AG09319 (cell line): ENCODE measurements at places on chromosomes 6 and 20.

DNA sequence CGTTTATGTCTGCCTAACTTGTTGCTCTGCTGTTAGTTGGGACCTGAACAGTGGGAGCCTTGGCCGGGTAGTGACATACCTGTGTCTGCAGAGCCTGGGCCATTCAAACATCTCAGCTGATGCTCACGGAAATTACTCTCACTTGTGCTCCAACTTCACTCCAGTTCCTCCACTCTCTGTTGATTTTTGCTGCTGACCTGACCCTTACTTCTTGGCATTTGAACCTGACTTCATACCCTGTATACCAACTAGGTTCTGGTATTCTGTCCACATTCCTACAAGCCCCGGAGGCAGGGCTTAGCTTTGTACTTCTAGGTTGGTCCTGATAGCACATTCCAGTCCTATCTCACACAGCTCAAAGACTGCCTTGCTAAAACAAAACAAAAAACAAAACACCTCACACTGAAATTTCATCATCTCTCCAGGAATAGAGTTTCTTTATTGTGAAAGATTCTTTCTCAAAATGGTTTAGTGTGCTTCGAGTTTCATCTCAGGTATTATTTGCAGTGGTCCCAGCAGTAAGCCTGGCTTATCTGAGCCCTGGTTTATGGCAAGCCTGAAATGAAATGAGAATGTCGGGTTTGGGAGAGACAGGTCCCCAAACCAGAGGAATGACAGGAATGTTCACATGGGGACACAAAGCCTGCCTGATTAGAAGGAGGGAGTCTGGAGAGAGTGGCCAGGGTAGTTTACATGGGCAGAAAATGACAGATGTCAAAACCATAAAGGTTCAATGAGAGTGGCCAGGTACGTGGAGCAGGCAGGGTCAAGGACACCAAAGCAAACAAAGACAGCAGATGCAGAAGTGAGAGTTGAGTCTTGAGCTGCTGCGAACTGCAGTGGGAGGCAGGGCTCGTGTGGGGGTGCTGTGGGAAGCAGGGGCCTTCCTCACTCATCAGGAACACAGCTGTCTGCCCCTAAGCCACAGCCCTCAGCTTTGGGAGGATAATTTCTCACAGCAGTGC is 174.2 kb upstream of the HDAC2 start:
- DNase-seq: no peak

- DNase-seq: no peak
These were observed 751.0 kb downstream of the CD109 start for GRCh38 chr6:74447013-74447412.

DNA sequence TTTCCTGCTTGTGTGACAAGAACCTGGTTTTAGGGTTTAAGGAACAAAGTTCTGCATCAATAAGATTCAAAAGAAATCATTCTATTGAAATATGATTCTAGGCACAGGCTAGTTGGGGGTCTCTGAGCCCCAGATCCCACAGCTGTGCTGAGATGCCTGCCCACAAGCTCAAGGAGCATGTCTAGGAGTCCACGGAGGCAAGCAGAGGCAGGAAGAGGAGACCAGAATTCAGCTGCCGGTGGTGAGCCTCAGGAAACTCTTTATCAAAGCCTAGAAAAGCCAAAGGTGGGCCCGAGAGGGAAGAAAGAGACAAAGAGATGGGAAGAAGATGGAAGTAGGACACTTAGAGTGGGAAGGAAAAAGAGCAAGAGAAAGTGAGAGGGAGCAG is 40.7 kb upstream of the DDR1 start:
- DNase-seq: no peak

DNA sequence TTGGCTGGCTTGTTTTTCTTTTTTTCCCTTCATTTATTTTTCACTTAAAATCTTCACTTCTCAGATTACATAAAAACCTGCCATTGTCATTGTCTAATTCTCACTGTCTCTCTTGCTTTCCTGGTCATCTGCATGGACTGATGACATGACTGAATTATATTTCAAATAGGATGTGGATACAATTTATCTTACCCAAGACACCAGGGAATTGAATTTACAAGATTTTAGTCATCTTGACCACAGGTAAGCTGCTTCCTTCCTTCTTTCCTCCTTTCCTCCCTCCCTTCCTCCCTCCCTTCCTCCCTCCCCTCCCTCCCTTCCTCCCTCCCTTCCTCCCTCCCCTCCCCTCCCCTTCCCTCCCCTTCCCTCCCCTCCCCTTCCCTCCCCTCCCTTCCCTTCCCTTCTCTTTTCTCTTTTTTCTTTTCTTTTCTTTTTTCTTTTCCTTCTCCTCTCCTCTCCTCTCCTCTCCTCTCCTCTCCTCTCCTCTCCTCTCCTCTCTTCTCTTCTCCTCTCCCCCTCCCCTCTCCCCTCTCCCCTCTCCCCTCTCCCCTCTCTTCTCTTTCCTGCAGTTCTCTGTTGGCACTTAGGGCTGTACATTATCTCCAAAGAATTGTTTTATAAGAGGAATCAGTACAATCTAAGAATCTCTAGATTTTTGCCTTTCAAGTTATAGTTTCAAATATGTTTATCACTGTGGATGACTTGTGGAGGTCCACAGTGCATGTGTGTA is 171.5 kb downstream of the CARMIL1 start:
- no peak for DNase-seq

DNA sequence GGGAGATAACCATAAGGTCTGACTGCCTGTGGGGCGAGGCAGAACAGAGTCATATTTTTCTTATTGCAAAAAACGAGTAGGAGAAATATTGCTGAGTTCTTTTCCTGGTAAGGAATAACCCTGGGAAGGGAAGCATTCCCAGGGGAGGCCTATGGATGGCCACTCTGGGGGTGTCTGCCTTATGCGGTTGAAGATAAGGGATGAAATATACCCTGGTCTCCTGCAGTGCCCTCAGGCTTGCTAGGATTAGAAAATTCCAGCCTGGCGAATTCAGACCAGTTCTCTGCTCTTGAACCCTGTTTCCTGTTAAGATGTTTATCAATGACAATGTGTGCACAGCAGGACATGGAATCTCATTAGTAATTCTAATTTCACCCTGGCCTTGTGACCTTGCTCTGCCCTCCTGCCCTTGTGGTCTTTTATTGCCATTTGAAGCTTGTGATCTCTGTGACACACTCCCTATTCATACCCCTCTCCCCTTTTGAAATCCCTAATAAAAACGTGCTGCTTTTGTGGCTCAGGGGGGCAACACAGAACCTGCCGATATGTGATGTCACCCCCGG is 491.1 kb upstream of the EYS start:
- no peak for DNase-seq

- no peak for DNase-seq
These were observed 26.2 kb downstream of the PSMF1 start for GRCh38 chr20:1144401-1145172.

GRCh38 chr6:57038906-57039305 is 7.6 kb upstream of the KIAA1586 start:
- no peak for DNase-seq

GRCh38 chr20:47674686-47675085 is 110.6 kb downstream of the SULF2 start:
- no peak for DNase-seq

DNA sequence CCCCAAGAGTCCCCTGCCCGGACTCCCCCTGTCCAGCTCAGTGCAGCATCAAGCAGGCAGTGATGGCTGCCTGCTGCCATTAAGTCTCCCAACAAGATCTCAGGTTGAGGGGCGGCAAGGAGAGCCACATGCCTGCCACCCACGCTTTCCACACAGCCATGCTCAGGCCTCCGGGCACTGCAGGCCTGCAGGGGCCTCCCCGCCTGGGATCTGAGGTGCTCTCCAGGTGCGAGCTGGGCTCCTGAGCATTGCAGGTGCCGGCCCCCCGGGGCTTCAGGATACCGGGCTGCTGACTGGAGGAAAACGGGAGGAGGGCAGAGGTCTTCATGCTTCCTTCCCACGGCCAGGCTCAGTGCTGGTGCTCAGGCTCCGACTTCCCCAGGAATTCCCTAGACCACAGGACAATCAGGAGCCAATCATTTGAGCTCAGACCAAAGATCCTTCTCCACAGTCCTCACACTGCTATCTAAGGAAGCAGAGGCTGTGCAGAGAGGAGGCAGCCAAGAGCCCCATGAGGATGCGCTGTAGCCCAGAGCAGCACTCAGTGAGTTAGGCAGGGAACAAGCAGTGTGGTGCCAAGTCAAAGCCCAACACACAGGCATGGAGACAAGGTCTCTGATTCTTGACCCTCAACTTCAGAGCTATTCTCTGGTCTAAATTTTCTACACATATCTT is 52.7 kb downstream of the PYGB start:
- no peak for DNase-seq

- no peak for DNase-seq
These were observed 39.2 kb upstream of the CDKN1A start for GRCh38 chr6:36639171-36639808.

GRCh38 chr6:161557333-161558107 is 283.7 kb upstream of the AGPAT4 start:
- DNase-seq: no peak

- DNase-seq: no peak
These were observed 156.1 kb upstream of the CITED2 start for GRCh38 chr6:139530561-139530960.

DNA sequence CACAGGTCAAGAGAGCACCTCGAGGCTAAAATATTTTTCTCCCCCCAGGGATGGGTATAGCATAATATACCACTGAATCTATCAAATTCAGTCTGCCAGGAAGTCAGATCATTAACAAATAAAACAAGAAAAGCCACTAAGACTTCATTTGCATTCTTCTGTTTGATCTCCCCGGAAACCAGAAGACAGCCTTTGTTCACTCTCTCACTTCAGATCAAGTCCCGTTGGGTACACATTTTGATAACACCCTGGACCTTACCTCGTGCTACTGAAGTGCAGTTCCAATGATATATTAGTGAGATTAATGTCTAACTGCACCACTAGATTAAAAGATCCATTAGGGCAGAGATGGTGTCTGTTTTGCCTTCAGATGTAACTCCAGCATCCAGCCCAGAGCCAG is 157.7 kb upstream of the B3GAT2 start:
- DNase-seq: no peak

DNA sequence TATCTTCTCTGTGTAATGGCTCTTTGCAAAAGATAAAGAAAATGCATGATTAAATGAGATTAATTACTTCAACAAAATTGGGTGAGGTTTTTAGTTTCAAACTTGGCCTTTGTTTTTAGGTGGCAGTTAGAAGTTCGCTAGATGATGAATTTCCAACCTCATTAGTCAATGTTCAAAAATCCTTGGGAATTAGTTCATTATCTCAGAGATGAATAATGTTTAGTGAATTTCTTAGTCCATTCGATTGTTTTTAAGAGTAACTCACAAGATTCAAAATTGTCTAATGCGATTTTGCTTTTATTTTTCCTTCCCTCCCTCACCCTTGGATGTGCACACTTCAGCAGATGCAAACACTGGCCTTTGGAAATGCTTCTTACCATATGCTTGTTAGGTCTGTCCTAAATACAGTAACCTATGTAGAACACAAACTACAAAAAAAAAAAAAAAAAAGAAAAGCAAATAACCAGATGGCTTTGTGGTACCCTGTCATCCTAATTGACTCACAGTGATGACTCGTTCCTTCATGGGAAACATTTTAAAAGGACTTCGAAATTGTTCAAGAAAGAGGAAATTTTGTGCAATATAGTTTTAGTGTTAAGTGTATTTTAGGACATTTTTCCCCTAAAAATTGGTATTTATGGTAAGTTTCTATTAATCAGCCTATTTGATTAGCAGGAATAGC is 66.7 kb downstream of the FAM229B start:
- DNase-seq: no peak

- no peak for DNase-seq
These were observed 90.5 kb upstream of the HEY2 start for GRCh38 chr6:125658759-125659431.

- DNase-seq: no peak
These were observed 78.8 kb downstream of the FOXF2 start for GRCh38 chr6:1468126-1468525.

DNA sequence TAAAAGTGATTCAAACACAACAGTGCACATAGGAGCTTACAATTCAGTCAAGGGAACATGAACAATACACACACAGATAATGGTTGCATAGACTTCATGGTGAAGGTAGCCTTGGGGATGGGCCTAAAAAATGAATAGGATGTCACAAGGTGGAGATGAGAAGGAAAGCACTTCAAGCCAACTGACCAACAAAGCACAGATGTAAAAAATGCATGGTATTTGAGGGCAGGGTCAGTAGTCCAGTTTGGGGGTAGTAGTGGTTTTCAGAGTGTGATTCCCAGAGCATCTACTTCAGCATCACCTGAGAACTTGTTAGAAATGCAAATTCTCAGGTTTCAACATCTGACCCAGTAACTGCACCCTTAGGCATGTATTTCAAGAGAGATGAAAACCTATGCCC is 88.9 kb downstream of the PERP start:
- DNase-seq: no peak

DNA sequence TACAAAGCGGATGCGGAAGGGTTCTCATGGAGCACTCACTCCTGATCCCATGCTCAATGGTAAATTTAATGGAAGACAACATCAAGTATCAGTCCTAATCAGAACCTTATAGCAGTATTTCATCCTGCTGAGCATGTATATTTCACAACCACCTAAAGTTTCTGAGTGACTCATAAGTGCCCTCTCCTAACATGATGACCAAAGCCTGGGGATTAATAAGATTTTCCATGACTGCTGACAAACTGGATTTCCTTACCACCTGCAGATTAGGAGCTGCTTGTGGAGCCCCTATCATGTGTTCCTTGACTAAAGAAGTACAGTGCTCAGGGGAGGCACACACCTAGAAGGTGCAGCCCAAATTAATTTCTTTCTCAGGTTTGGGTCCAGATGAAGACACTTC is 112.8 kb downstream of the INSM1 start:
- DNase-seq: peak; percentile 56

DNA sequence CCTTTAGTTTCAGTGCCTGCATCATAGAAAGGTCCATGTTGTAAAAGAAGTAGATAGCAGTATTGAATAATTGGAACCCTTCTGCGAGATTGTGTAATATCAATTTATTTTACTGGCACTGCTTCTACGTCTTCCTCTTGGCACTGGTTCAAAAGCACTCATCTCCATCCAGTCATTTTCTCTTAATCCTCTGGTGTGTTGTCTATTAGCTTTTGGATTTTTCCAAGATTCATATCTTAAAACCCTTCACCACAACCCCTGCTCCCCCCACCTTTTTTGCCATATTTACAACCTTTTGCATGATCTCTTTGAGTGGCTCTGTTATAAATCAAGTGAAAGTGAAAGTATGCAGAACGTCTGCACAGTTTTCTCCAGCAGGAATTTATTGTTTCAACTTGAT is 76.6 kb upstream of the HSF2 start:
- peak; percentile 2 for DNase-seq

DNA sequence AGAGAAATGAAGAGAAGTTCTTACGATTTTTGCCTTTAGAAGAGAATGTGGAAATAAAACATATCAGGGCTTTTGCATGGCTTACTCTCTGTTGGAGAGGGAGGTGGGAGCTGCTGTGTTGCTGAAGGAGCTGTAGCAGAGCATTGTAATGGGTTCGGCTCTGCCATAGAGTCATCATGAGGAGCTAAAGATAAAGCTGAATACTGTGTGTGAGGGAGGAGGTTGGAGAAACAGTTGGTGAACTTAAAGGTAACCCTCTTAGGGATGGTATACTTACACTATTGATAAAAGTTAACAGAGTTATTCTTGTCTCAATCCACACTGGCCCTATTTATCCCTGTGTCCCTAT is 34.8 kb downstream of the CTNNBL1 start:
- DNase-seq: no peak
